Endodermal cell (in vitro differentiated cells): ENCODE measurements at places on chromosomes 3 and 15. TPM values are rescaled to one million over a fixed set of nuclear protein-coding genes. Genes with fewer than 3 reads are reported as not detected.

- no peak overlapping the region for H3K4me3 ChIP-seq
- no peaks in the 10 kb centered on the region for H3K4me1 ChIP-seq
- peaks cover 25% of the 10 kb centered on the region for H3K36me3 ChIP-seq
- DNase-seq = no peak
- H3K27ac ChIP-seq = no peak overlapping the region
These were observed 78.2 kb downstream of the ATG7 start for GRCh38 chr3:11350374-11350773.

DNA sequence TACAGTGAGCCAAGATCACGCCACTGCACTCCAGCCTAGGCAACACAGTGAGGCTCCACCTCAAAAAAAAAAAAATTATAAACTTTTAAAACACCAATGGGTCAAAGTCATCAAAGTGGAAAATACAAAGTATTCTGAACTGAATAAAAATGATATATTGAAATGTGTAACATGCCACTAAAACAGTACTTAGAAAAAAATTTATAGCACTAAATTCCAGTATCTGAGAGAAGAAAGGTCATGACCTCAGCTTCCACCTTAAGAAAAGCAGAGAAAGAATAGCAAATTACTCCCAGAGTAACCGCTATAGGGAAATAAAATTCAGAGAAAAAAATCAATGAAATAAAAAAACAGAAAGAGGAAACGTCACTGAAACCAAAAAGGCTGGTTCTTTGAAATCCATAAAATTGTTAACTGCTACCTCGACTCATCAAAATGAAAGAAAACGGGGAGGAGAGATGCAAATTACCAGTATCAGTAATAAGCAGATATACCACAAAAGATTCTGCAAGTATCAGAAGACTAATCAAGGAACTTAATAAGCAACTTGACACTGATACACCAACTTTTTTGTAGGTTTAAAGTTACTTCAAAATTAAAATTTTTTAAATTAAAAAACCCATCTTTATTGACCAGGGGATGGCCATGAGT, 20.8 kb downstream of the ATP13A3 start:
- no peak overlapping the region for H3K4me3 ChIP-seq
- H3K27ac ChIP-seq = no peak overlapping the region
- no peaks in the 10 kb centered on the region for H3K27me3 ChIP-seq
- peaks cover 13% of the 10 kb centered on the region for H3K36me3 ChIP-seq

- H3K36me3 ChIP-seq = no peaks in the 10 kb centered on the region
- peaks cover 15% of the 10 kb centered on the region for H3K4me1 ChIP-seq
- H3K27ac ChIP-seq = no peak overlapping the region
These were observed 171.1 kb downstream of the PDZRN3 start for GRCh38 chr3:73453666-73454065.

Gene BUB1B
- total RNA-seq = 58.6 and 74.0 TPM in 2 replicates

Gene SLC6A11
- 0.36 and 0.73 TPM in 2 replicates for total RNA-seq
